Fibroblast of lung (primary cell): ENCODE measurements at places on chromosomes 2 and 18. TPM values are rescaled to one million over a fixed set of nuclear protein-coding genes. Genes with fewer than 3 reads are reported as not detected.

GRCh38 chr2:159518321-159519005, 97.9 kb downstream of the BAZ2B start:
- no peak for DNase-seq

DNA sequence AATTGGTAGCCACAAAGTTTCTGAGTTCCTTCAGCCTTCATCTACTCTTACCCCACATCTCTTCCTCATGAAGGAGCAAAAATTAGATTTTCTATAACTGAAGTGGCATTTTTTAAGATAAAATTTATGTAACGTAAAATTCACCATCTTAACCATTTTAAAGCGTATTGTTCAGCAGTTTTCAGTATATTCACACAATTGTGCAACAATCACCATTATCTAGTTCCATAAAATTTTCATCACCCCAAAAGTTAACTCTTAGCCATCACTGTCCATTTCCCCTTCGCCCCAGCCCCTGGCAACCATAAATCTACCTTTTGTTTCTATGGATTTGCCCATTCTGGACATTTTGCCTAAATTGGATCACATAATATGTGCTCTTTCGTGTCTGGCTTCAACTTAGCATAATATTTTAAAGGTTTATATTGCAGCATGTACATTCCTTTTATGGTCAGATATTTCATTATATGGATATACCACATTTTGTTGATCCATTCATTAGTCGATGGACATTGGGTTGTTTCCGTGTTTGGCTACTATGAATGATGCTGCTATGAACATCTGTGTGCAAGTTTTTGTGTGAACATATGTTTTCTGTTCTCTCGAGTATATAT, 44.6 kb downstream of the ATIC start:
- DNase-seq, result no peak

- DNase-seq, result no peak
Observed at GRCh38 chr2:219168932-219169331, 897 bp downstream of the SLC23A3 start.

DNA sequence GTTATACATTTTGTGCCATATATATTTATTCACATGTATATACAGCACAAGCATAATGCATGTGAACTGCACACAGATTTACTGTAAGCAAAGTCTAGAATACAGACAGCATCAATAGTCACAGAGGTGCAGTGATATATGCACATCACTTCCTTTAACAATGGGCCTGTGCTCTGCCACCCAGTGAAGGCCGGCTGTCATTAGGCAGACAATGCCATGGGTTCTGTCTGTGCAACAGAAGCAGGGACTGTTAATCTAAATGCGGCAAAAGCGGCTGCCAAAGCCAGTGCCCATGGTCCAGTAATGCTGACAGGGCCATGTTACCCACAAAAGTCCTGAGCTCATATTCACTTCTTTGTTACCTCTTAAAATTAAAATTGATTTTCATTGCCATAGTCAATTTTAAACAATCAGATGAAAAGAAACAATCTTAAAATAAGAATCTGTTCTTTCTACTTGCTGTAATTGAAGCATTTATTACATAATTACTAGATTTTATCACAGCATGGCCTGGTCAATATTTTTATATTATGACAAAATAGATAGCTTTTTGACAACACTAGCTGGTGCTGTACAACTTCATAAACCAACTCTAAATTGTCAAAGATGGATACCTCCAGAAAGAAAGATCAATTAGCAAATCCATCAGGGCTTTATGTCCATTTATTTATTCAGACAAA, 232.0 kb downstream of the STK39 start:
- no peak for DNase-seq

DNA sequence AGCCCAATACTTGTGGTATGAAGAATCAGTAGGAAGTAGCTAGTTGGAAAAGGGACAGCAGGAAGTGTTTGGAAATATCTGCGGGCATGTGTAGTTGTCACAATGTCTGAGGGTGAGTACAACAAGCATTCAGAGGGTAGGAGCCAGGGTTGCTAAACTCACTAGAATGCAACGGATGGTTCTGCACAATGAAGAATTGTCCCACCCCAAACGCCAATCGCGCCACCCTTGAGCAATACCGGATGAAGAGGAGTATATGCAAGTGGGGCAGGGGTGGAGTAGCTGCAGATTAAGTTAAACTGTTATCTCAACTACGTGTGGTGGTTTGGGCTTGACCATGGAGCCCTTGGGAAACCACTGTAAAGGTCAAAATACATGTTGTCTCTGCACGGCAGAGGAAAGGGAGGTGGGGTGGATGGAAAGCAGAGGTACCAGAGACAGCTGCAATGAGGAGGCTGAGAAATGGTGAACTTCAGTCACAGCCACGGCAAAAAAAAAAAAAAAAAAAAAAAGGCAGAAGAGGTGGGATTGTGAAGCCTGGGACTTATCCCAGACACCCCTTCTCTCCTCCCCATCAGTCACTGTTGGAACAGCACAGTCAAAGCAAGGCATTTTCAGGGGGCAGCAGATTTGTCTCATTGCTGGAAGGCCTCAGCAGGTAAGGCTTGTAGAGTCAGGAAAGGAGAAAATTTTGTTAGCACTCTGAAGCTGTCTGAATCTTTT, 5.2 kb downstream of the CCL20 start:
- no peak for DNase-seq

- DNase-seq, result peak; percentile 54
Observed at GRCh38 chr2:118580651-118581050, 266.8 kb downstream of the EN1 start.

DNA sequence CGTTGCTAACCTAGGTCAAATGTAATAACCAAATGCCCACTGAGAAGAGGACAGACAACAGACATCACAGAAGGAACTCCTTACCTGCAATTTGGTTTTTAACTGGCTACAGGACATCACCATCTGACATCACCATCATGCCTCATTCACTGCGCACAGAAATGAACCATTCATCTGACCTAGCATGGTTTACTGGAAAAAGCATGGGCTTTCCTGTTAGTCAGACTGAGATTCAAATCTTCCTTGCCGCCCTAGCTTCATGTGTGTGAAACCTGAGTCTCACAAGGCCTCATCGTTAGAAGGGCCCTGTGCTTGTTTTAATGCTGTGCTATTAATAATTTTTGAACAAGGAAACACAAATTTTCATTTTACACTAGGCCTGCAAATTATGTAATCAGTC, 1.1 kb upstream of the HIBCH start:
- DNase-seq, result no peak

DNA sequence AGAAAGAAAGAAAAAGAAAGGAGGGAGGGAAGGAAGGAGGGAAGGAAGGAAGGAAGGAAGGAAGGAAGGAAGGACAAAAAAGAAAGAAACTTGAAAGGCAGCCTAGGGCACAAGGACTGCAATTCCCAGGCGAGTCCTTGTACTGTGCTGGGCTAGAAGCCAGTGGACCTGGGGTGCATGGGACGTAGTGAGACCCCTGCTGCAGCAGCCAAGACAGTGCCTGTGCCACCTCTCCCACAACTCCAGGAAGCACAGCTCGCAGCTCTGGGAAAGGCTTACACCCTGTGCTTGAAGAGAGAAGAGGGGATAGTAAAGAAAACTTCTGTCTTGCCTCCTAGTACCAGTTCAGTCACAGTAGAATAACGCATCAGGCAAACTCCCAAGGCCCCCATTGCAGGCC, 227.9 kb upstream of the CDH7 start:
- no peak for DNase-seq

- DNase-seq, result peak; percentile 70
Observed at GRCh38 chr18:74654638-74655037, 57.0 kb downstream of the ZNF407 start.

DNA sequence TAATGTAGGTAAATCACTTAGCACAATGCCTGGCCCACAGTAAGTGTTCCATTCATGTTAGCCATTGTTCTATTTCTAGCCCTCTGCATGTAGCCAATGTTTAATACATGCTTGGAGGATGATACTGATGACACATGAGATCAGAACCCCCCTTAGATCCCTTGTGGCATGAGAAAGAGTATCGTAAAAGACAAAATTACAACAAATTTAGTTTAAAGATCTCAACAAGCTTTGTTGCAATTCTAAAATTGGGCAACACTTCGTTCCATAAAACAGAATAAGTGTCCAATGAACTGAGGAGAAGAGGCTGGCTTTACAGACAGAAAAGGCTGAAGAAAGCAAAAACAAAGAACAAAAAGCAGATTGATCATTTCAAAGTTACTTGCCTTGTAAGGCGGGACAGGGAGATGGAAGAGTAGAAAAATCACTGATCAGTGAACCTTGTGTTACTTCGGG, 148.7 kb upstream of the SLC1A4 start:
- DNase-seq, result peak; percentile 62

DNA sequence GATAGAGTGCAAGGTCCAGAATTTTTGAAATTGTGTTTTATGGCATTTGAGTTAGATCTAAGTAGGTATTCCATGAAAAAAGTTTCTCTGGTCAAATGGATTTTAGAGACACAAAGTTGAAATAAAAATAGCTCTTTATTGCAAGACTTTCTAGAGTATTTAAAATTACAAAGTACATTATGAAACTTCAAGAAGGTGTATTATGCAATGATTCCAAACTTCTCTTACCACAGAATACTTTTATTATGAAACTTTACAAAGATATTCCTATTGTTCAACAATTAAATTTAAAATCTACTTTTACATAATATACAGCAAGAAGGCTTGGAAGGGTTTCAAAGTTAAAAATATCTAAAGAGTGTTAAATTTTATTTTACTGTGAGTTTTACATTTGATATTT, 65.9 kb downstream of the CALCRL start:
- no peak for DNase-seq

DNA sequence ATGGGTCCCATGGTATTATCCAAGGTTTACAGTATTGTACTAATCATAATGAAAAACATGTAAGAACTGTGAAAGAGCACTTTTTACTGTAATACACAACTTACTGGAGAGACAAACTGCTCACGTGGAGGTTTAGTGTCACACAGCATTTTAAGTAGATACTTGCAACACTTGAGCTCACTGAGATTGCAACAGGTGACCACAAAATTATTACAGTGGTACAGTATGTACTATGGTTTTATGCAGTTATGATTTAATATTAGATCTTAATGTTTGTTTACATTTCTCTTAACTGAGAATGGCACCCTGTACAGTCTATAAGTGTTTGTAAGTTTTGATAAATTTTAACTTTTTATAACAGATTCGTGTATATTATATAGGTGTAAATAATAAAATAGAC, 118.6 kb upstream of the SKOR2 start:
- DNase-seq, result no peak

DNA sequence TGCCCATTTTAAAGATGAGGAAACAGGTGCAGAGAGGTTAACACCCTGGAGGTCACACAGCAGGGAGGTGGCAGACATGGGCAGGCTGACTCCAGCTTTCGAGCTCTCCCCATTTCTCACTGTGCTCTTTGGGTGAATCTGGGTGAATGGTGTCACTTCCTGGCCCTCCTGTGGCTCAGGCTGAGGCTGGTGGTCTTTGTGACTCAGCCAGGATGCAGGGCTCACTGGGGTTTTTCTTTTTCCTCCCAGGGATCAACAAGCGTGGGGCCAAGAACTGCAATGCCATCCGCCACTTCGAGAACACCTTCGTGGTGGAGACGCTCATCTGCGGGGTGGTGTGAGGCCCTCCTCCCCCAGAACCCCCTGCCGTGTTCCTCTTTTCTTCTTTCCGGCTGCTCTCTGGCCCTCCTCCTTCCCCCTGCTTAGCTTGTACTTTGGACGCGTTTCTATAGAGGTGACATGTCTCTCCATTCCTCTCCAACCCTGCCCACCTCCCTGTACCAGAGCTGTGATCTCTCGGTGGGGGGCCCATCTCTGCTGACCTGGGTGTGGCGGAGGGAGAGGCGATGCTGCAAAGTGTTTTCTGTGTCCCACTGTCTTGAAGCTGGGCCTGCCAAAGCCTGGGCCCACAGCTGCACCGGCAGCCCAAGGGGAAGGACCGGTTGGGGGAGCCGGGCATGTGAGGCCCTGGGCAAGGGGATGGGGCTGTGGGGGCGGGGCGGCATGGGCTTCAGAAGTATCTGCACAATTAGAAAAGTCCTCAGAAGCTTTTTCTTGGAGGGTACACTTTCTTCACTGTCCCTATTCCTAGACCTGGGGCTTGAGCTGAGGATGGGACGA, 13.2 kb downstream of the ITM2C start:
- DNase-seq, result no peak

GRCh38 chr2:112658839-112659667, 13.3 kb downstream of the SLC20A1 start:
- no peak for DNase-seq

DNA sequence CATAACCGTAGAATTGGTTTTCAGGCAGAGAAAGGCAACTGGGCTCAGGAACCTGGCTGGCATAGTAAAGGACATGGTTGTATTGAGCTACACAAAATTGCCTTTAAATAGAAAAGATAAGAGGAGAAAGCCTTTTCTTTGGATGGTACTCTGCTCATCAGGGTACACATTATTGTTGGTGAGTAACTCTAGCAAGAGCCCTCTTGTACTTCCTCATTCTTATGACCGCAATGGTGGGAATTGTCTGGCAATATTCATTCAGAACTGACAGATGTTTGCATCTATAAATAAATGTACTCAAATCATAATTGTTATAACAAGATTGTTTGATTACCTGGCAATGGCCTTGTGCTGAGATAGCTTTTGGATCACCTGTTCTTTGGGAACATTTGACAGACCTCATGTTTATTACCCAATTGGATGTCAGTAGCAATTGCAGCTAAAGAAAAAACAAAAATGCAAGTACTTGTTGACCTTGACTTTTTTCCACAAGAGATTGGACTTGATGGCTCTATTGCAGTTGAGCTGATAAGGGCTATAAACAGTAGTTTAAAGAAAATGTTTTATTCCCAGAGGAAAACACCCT, 43.9 kb downstream of the MEIS1 start:
- no peak for DNase-seq

GRCh38 chr2:127560201-127560930, 24.9 kb downstream of the MYO7B start:
- DNase-seq, result peak; percentile 40

- DNase-seq, result no peak
Observed at GRCh38 chr18:5462227-5462626, 81.6 kb downstream of the EPB41L3 start.

GRCh38 chr2:82652117-82652516, 1807.0 kb downstream of the SUCLG1 start:
- no peak for DNase-seq

GRCh38 chr2:15832030-15832709, 108.2 kb upstream of the MYCN start:
- no peak for DNase-seq

DNA sequence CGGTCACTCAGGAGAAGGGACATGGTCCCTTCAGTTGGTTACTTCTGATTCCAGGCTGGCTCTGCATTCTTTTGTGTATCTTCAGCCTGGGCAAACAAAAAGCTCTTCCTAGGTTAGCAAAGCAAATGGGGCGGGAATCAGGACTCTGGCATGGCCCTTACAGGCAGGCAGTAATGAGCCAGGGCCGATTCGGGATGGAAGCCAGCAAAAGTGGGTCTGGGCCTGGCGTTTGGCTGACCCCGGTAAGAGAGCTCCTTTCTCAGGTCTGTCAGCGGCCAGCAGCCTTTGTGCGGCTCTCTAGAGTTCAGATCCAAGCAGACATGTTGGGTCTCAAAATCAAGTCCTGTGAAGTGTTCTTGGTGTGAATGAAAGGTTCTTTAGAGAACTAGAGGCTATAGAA, 81.5 kb upstream of the EML6 start:
- no peak for DNase-seq

GRCh38 chr18:76259096-76259495, 235.9 kb downstream of the ZNF516 start:
- peak; percentile 34 for DNase-seq

TFCP2L1 gene
- polyA plus RNA-seq, result not detected in 2 replicates

COL3A1 gene
- polyA plus RNA-seq, result 519 and 2,255 TPM in 2 replicates

ACMSD gene
- not detected in 2 replicates for polyA plus RNA-seq

THAP4 gene
- polyA plus RNA-seq, result 19.3 and 27.7 TPM in 2 replicates

CGREF1 gene
- 1.5 and 1.9 TPM in 2 replicates for polyA plus RNA-seq

CD207 gene
- polyA plus RNA-seq, result 0.03 TPM in 1 of 2 replicates, not detected in the other

NYAP2 gene
- polyA plus RNA-seq, result not detected in 2 replicates

EML6 gene
- 0.24 and 0.34 TPM in 2 replicates for polyA plus RNA-seq
